ENCODE measurements at places on chromosomes 16 and 17.

GRCh38 chr17:42779936-42780850 lies at the start of gene WNK4:
Gene WNK4 (plus strand): TSS chr17:42780610. CDS start chr17:42780699, 89 bp downstream.
- peak; percentile 8 for DNase-seq

DNA sequence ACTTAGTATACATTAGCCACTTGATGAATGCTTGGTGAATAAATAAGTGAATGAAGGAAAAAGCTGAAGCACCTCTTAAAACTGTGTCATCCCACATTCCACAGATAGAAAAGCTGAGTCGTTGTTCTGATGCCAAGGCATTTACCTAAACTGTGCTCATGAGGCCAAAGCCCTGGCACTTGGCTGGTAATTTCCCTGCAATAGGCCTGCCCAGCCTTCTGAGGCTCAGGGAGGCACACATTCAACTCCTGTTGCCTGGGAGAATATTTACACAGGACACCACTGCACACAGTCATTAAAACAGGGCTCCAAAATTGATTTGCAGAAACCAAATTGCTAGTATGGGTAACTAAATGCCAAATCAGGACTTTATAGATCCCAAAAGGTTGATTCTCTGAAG lies 333.0 kb upstream of the C16orf82 start:
- DNase-seq, result no peak

DNA sequence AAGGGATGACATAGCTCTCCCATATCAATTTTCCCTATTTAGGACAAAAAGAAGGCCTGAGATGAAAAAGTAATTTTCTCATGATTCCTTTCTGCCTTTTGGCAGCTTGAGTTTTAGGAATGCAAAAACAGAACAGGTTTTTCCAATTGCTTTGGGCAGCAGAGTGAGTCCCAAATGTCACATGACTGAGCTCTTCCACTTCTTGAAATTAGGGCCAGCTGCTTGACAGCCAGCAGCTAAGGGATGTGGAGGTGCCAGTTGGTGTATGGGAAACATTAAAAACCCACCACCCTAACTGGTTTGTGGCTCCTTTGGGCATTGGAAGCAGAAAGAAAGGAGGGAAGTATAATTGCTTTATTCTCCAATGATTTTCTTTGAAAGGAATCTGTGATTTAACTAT lies 133.8 kb upstream of the FAM20A start:
- DNase-seq, result no peak

DNA sequence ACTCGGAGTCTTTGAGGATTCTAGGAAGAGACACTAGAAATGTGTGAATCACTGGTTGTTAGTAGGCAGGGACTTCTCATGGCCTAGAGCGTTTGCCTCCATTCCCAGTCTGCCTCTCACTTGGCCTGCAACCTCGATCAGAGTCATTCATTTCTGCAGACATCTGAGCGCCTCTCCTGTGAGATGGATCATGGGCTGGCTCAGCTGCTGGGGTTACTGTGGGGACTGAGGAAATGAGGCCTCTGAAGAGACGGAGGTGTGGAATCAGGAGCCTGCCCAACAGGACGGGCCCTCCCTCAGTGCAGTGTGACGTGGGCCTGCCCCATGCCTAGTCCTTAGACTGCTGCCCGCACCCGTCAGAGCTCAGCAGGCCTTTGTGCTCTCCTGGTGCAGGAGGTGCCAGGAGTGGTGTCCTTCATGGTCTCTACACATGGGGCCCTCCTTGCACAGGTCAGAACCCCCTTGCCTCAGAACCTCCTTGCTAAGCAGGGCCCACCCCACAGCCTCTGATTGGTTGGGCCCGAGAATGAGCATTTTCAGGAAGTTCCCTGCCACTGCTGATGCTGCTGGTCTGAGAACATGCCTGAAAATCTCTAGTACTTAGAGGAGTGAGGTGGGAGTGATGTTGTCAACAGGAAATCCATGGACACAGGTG lies 99.4 kb downstream of the NPIPB11 start:
- DNase-seq, result no peak

GRCh38 chr17:82160075-82160474 lies 52.6 kb downstream of the CCDC57 start:
- no peak for DNase-seq

DNA sequence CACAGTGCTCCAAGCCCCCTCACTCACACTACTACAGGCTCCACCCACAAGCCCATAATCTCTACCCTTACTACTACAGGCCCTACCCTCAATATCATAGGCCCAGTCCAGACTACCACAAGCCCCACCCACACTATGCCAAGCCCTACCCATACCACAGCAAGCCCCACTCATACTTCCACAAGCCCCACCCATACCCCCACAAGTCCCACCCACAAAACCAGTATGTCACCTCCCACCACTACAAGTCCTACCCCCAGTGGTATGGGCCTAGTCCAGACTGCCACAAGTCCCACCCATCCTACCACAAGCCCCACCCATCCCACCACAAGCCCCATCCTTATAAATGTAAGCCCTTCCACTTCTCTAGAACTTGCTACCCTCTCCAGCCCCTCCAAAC lies 13.8 kb downstream of the RIPOR1 start:
- DNase-seq, result no peak

DNA sequence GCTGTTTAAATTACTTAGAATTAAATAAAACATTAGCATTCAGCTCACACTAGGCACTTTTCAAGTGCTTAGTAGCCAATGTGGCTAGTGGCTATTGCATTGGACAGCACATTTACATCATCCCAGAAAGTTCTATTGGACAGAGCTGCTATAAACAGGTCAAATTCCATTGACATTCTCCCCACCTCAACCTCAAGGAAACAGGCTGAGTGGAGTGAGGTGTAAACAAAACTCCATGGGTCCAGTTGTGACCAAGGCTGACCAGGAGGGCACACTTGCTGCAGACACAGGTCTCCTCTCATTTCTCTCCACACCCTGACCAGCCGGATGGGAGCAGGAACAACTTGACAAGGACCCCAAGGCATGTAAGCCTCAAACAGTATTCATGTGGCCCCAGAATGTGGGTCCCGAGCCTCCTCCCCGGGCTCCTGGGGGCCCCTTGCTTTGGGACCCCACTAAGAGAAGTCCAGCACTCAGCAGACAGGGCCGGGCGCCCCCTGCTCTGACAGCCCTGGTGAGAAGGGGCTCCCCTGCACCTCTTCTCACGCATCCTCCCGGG lies 488 bp downstream of the C17orf113 start:
- DNase-seq, result no peak

DNA sequence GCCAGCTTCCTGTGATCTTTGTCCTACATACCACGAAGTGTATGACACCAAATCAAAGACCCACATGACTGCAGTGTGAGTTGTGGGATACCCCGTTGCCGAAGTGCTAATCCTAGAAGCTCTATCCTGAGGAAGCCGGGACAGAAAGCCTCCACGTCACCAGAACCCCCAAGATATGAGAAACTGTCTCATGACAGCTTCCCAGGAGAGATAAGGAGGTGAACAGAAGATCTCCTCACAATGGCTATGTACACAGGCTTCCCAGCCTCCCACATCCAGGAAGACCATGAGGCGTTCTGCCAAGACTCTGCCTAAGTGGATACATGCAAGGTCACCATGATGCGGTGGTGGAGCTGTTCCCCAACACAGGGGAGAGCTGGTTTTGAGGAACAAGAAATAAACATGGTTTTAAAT lies 37.1 kb downstream of the TRIM25 start:
- DNase-seq, result no peak

DNA sequence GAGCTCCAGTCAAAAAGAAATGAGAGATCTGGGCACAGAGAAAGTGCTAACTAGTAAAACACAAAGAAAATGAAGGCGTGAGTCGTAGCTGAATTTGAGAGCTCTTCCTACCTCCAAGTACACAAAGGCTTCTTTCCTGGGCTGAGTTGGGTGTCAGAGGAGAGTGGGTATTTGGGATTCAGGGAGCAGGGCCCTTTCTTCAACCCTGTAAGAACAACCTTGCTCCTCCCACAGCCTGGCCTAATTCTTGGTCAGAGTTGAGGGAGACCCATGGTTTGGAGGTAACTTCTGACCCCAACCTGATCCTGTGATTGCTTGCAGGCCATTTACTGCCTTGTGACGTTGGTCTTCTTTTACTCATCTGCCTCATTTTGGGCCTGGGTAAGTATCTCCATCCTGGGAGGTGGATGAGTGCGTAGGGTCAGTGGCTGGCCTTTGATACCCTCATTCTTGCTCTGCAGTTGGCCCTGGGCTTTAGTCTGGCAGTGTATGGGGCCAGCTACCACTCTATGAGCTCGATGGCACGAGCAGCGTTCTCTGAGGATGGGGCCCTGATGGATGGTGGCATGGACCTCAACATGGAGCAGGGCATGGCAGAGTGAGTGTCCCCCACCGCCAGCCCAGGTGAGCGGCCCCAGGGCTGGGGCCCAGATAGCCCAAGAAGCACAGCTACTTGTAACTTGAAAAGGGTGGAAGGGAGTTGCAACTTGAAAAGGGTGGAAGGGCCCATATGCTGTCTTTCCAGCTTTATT lies 1.3 kb downstream of the TMEM208 start:
- no peak for DNase-seq

- no peak for DNase-seq
These were observed 16.7 kb downstream of the CCDC57 start for GRCh38 chr17:82195675-82196672.

DNA sequence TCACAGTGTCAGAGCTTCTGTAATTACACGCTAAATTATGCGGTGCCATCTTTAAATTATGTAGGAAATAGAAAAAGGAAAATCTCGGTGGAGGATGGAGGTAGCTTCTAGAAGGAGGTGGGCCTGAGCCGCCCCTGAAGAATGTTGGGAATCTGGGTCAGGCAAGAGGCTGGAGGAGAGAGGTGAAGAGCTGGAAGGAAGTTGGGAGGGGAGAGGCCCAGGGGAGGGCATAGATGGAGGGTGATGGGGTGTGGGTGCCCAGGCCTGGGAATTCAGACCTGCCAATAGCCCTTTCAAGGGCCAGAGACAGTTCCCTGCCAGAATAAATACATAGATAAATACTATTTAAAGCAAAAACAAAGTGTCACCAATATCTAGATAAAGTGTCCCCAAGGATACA lies 415.0 kb upstream of the HSBP1 start:
- no peak for DNase-seq

DNA sequence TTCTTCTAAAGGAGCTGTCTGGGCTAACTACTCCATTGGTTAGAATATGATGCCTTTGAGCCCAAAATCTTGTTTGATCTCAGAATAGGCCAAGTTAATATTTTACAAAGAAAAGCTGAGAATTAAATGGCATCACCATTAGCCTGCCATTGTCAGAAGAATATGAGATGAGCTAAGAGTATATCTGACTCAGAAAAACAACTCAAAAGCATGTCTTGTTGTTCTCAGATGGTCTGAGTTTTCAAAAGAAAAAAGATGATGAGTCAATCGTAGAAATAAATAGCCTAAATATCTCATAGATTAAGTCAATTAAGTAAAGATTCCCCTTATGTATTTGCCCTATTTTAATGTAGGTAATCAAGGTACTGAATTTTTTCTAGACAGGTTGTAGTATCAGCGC lies 197.1 kb upstream of the TBX2 start:
- DNase-seq, result no peak

- no peak for DNase-seq
These were observed 114.8 kb downstream of the GNAO1 start for GRCh38 chr16:56305956-56306565.

DNA sequence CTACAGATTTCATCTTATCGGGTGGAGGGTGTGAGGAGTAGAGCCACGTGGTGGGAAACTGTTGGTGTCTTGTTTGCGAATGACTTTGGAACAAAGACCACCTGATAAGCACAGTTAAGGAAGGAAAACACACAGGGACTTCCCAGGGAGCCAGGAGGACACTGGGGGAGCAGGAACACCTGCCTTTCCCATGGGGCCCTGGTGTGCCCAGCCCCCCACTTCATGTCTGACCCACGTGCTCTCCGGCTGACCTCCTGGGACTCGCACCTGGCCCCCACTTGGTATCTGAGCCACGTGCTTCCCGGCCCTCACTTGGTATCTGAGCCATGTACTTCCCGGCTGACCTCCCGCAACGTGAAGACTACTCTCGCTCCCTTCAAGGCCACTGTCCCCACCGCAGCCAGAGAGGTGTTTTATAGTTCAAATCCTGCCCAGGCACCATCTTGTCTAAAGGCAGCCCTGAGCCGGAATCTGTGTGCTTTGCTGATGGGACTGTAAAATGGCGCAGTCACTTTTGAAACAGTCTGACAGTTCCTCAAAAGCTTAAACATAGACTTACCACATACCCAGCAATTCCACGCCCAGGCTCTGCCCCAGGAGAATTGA lies 5.4 kb upstream of the CSNK1D start:
- DNase-seq, result no peak

- DNase-seq, result peak; percentile 90
These were observed 568 bp upstream of the TNK1 start for GRCh38 chr17:7380321-7380720.

- no peak for DNase-seq
These were observed 26.5 kb downstream of the TMEM98 start for GRCh38 chr17:32954477-32954876.

- no peak for DNase-seq
These were observed 11.0 kb upstream of the WIPI1 start for GRCh38 chr17:68468334-68468733.

- DNase-seq, result peak; percentile 41
These were observed 951 bp upstream of the GPRC5C start for GRCh38 chr17:74430706-74431567.

GRCh38 chr17:61318684-61319098 lies 81.0 kb upstream of the TBX2 start:
- DNase-seq, result no peak

DNA sequence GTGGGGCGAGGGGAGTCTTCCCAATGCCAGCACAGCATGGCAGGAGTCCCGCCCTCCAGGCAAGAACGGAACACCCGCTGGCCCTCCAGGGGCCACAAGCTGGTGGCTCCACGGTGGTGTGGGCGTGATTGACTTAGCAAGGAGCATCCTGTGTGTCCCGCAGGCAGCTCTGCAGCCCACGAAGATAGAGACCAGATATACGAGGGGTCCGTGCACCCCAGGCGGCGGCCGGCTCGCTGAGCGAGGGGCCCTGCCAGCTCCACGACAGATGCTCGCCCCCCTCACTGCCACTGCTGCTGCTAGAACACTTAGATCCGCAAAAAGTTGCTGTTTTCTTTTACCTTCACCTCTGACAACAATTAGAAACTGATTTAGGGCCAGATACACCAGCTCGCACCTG lies 10.0 kb upstream of the CACNA1H start:
- no peak for DNase-seq

DNA sequence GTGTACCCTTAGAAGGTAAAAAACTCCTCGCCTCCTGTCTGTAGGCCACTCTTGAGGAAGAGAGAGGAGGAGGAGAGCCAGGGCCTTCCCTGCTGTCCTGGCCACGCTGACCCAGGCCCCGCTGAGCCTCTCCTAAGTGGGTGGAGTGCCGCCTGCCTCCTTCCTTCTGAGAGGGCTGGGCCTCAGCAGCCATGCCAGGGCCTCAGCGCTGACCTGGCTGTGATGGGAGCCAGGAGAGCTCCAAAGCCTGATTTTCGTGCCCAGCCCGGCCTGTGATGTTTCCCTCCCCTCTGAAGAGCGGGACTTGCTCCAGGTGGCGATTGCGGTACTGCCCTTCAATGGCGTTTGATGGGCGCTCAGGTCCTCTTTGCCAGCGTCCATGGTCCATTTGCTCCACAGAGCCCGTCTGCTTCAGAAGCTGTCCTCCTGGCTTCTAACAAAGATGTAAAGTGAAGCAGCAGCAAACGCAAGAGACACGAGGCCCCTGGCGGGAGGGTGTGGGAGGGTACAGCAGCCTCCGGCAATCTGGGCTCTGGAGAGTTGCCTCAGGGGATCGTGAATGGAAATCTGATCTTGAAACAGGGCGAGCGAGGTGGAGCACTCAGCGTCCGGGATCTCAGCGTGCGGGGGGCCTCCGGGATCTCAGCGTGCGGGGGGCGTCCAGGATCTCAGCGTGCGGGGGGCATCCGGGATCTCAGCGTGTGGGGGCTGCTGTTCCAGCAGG lies 93.5 kb downstream of the NPIPB11 start:
- no peak for DNase-seq

- DNase-seq, result no peak
These were observed 408.4 kb upstream of the EEF2KMT start for GRCh38 chr16:5506021-5506420.

All from NCI-H1105 (cell line).